ENCODE measurements at places on chromosomes 1 and 21. TPM values are rescaled to one million over a fixed set of nuclear protein-coding genes. Genes with fewer than 3 reads are reported as not detected.

C1orf115 gene
- total RNA-seq: 0.13 TPM

CD160 gene
- total RNA-seq: 57.8 TPM

ETV3L gene
- not detected for total RNA-seq

NPHP4 gene
- 15.7 TPM for total RNA-seq

REN gene
- not detected for total RNA-seq

SH2D1B gene
- total RNA-seq: not detected

IGSF9 gene
- total RNA-seq: not detected

DNAH14 gene
- 0.65 TPM for total RNA-seq

ATAD3B gene
- 93.1 TPM for total RNA-seq

HENMT1 gene
- total RNA-seq: 30.6 TPM

CHODL gene
- 0.13 TPM for total RNA-seq

VSIG8 gene
- not detected for total RNA-seq

MAP1LC3C gene
- not detected for total RNA-seq

S1PR1 gene
- 84.0 TPM for total RNA-seq

KIF26B gene
- total RNA-seq: 0.31 TPM

GLIS1 gene
- not detected for total RNA-seq

COL8A2 gene
- 0.38 TPM for total RNA-seq

TRIM46 gene
- total RNA-seq: 7.8 TPM

HSF2BP gene
- total RNA-seq: 0.63 TPM

AADACL4 gene
- total RNA-seq: not detected

FCRL2 gene
- not detected for total RNA-seq
